ENCODE measurements at places on chromosomes 2 and 18.

GRCh38 chr2:217604527-217605194 lies 398.1 kb downstream of the TNS1 start:
- DNase-seq: no peak

DNA sequence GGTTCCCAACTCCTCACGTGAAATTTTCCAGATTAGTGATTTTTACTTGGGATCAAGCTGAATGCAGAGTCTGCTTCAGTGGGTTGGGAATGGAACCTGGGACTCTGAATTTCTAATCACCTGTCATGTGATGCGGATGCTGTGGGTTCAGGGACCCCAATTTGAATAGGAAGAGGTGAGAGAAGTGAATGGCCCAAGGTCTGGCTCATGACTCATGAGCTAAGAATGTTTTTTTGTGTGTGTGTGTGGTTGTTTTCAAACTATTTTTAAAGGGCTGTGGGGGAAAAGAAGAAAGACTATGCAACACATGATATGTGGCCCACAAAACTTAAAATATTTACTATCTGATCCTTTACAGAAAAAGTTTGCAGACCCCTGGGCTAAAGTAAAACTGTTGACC lies 108.5 kb upstream of the CYRIA start:
- no peak for DNase-seq

DNA sequence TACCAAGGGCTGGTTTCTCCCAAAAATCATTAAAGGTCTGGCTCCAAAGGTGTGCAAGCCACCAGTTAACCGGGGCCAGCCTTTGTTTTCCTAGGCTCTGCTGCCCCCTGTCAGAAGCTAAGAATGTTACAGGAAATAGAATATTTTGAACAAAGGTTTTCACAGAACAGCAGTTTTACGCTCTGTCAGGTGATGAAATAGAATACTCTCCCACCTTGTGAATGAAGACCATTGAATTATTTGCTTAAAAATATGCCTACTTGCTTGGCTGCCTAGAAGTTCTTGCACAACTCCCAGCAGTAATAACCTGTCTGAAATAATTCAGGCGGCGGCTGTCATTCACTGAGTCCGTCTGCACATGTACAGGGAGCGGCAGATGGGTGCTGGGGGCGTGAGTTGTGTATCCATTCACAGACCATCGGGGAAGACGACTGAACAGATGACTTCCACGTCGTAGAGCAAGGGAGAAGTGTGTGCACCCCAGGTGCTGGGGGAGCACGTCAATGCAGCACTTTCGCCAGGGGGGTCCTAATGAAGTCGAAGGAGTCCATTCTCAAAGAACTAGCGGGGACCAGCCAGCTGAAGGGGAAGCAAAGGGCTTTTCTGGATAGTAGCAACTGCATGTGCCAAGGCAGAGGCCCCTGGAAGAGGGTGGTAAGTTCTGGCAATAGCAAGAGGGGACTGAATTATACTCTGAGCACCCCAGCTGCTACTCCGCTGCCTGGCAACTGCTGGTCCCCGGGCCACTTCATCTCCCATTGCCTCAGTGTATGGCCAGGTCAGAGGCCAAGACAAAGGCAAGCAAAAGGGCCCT lies 56.1 kb downstream of the SF3B1 start:
- peak; percentile 58 for DNase-seq

DNA sequence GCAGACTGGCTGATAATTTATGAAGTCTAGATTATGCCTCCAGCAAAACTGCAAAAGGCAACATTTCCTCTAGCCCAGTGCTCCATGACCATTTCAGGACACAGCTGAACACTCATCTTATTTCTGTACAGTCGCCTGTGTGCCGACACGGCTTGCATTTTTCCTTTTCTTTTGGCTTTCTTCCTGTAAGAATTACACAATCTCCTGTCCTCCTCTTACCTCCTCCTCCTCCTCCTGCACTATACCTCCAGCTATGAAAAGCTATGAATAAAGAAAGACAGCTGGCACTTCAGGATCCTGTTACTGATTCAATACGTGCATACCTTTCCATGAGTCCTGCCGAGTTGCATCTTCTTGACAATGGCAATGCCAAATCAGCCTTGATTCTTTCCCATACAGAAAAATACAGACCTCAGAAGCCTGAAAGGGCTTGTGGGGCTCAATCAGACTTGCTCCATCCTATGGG lies 32.2 kb upstream of the TRIB2 start:
- no peak for DNase-seq

Measured in K562 (cell line).